ENCODE measurements at places on chromosomes 4 and X. TPM values are rescaled to one million over a fixed set of nuclear protein-coding genes. Genes with fewer than 3 reads are reported as not detected.

GRCh38 chr4:94995684-94996394 lies 238.1 kb downstream of the BMPR1B start:
- peak overlapping the region; percentile 58 for H3K4me3 ChIP-seq
- peak overlapping the region; percentile 47 for H3K27ac ChIP-seq
- no peaks in the 10 kb centered on the region for H3K36me3 ChIP-seq
- no peaks in the 10 kb centered on the region for H3K27me3 ChIP-seq

- H3K27me3 ChIP-seq: peaks cover 27% of the 10 kb centered on the region
- no peak overlapping the region for H3K4me3 ChIP-seq
- DNase-seq: no peak
- H3K27ac ChIP-seq: no peak overlapping the region
- H3K4me1 ChIP-seq: peaks cover 23% of the 10 kb centered on the region
Measured at GRCh38 chr4:3374011-3374645, 67.6 kb upstream of the HGFAC start.

- no peaks in the 10 kb centered on the region for H3K36me3 ChIP-seq
- no peak overlapping the region for H3K27ac ChIP-seq
- no peak overlapping the region for H3K4me3 ChIP-seq
- no peaks in the 10 kb centered on the region for H3K4me1 ChIP-seq
- no peak for DNase-seq
- peaks cover 20% of the 10 kb centered on the region for H3K27me3 ChIP-seq
Measured at GRCh38 chrX:148771440-148771839, 271.0 kb downstream of the AFF2 start.

ASMTL gene
- 70.4 TPM for total RNA-seq

POF1B gene
- total RNA-seq: 0.12 TPM

EREG gene
- total RNA-seq: 0.07 TPM

DNA sequence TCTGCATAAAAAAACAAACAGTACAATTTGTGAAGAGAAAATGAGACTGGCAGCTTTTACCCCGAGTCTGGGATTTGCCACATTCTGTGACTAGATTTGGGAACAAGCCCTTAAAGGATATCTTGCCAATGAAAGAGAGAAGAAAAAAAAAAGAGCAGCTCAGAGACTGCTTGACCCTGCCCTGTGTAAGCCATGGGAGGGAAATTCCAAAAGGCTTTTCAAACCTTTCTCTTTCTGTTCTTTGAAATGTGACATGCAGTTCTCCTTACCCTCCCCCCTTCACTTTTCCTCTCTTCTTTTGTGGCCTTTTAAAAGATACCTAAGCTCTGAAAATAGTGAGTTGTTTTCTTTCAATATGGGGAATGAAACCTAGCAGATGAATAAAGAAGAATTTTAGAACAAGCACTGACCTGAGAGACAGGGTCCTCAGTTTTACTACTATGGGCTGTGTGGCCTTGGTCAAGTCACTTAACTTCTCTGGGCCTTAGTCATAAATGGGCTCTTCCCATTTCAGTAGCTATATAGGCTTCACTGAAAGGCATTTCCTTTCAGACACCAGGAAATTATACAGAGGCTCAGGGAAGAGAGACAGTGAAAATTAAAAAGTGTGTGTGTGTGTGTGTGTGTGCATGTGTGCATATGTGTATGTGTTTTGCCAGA lies 5.1 kb downstream of the CCDC160 start:
- no peak for DNase-seq
- H3K36me3 ChIP-seq: no peaks in the 10 kb centered on the region
- H3K4me3 ChIP-seq: no peak overlapping the region
- H3K27ac ChIP-seq: no peak overlapping the region
- no peaks in the 10 kb centered on the region for H3K4me1 ChIP-seq
- H3K27me3 ChIP-seq: peaks cover 61% of the 10 kb centered on the region

DGAT2L6 gene
- total RNA-seq: not detected

GRCh38 chrX:100350704-100351489 lies 59.2 kb downstream of the PCDH19 start:
- DNase-seq: no peak
- H3K36me3 ChIP-seq: no peaks in the 10 kb centered on the region
- no peaks in the 10 kb centered on the region for H3K4me1 ChIP-seq
- H3K27me3 ChIP-seq: peaks cover 6% of the 10 kb centered on the region
- H3K4me3 ChIP-seq: no peak overlapping the region

Data from activated T-cell treated with anti-CD3 and anti-CD28 coated beads, Interleukin-2, amount 50 U/mL, for 72 hours (primary cell).